Stimulated activated CD4-positive, alpha-beta T cell treated with anti-CD3 and anti-CD28 coated beads, Interleukin-1b, Interleukin-23, amount 100 ng/mL, for 1 hour (primary cell): ENCODE measurements at places on chromosomes 4 and X.

DNA sequence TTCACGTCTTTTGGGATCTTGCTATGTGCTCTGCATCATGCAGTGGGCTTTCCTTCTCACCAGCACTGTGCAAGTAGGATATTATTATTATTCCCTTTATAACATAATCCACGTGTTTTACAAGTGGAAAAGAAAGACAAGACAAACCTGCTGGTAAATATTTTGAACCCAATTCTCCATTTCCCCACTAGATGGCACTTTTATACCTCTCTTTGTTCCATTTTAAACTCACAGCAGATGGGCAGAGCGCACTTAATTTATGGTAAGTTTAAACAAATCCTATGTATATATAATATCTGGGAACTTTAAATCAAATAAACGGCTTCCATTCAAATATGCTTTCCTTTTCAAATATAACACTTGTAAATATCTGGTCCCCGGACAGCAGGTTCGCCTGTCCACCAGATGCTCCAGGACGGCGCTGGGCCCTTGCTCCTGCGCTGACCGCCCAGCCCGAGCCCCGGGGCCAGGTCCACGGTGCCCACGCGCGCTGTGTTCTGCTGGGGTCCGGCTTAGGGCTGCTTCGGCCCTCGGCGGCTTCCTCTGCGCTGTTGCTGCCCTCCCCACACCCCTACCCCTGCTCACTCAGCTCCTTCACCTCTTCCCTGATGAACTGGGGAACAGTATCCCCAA is 31.1 kb downstream of the F11 start:
- DNase-seq: no peak

GRCh38 chr4:10157478-10158332 is 41.1 kb upstream of the WDR1 start:
- DNase-seq: no peak

GRCh38 chrX:72282302-72282701 is 5.3 kb upstream of the RPS4X start:
- no peak for DNase-seq

- DNase-seq: no peak
Measured at GRCh38 chrX:20015422-20015821, 24.6 kb upstream of the BCLAF3 start.

DNA sequence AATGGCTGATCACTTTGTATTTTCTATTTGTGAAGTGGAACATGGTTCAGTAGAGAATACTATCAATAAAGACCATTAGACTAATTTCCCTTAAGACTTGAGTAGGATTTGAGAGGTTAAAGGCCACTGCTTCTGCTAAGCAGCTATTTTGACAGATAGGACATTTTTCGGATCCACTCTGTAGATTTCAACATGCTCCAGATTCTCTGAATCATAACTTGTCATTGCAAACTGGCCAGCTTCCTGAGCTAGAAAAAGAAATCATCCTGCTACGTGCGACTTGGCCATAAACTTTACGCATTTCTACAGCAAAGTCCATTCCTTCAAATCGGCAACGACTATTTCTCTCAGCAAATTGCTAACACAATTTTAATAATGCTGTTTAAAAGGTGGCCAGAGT is 55.2 kb downstream of the MGST2 start:
- DNase-seq: no peak

GRCh38 chr4:145530662-145531061 is 49.0 kb downstream of the SMAD1 start:
- DNase-seq: no peak

- no peak for DNase-seq
Measured at GRCh38 chr4:86098691-86099090, 261.2 kb downstream of the MAPK10 start.

DNA sequence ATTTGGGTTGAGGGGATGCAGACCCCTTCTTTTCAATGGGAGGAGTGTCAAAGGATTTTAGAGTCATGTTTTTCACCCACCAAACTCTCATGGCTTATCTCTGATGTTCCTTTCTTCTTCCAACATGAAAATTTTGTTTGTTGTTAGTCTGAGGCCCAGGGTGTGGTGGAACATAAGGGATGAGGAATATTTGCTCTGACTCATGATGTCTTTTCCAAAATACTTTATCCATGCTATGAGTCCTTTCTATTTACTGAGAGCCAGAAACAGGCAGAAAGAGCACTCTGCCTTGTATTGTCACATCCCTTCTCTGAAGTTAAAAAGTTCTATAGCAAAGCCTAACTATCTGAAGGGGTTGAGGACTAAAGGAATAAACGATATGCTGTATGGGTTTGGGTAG is 61.6 kb upstream of the GYPA start:
- DNase-seq: no peak

DNA sequence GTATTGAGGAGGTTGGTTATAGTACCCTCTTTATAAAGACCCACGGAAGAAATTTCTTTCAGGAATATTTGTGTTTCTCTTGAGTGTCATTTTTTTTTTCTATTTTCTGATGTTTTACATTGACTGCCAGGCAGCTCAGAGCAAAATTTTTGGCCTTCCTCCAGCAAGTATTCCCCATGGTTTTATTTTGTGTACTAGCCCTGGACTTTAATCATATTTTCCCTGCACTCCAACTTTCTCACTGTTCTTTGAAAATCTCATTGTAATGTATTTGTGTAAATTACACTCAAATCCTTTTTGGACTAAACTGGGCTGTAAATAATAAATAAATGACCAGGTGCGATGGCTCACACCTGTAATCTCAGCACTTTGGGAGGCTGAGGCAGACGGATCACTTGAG is 45.6 kb upstream of the USP46 start:
- no peak for DNase-seq

GRCh38 chrX:15475021-15475420 is 18.1 kb downstream of the PIR start:
- DNase-seq: no peak

GRCh38 chrX:77771601-77772000 is 14.4 kb downstream of the ATRX start:
- no peak for DNase-seq

- no peak for DNase-seq
Measured at GRCh38 chr4:124807421-124807820, 94.9 kb upstream of the ANKRD50 start.

DNA sequence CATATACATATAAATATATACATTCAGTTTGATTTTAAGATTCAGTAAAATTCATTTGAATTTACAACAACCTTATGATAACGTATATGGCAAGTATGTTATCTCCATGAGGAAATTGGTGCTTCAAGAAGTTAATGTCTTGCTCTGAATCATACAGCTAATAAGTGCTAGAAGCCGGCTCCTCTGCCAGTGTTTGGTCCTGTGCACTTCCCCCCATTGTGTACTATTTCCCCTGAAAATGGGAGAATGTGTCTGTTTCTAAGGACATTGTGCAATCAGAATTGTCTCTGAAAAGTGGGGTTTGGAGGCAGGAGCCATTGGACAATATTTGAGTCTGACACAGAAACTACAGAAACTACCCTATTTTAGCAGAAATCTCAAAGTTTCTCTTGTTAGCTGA is 135.9 kb downstream of the CPE start:
- DNase-seq: no peak

GRCh38 chr4:164169591-164169990 is 584.3 kb upstream of the SMIM31 start:
- DNase-seq: no peak

- DNase-seq: no peak
Measured at GRCh38 chrX:24175276-24175675, 25.7 kb downstream of the ZFX start.

DNA sequence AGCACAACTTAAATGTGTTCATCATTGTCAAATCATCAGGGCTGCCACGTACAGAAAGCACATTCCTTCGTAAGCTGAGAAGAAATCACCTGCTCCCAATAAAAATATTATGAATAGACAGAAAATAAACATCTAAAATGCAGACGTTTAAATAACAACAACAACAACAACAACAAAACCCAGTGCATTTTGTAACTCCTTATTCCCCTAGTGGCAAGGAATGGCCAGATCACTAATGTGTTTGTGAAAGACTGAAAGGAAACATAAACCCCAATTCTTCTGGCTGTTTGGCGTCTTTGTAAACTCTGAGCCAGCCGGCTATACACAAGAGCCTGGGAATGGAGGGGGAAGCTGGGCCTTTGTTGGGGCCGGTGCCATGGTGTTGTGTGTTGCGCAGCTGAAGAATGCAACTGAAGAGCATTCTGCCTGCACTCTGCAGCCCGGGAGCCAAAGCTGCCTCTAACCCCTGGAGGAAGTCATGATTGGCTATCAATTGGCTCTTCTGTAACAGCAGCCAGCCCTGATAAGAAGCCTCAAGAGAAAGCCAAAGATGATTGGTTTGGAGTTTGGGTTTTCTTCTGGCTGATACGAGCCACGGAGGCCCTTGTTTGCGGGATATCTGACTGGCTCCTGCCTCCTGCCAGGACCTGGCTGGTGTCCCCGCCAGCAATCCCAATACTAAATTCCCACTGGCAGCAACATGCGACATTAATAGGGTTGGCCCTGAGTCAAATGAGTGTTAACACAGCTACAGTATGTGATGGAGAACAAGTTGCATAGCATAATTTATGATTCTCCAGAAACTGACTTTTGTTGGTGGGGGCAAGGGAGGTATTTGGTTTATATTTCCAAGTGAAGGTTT is 89.7 kb upstream of the TFDP3 start:
- DNase-seq: no peak

DNA sequence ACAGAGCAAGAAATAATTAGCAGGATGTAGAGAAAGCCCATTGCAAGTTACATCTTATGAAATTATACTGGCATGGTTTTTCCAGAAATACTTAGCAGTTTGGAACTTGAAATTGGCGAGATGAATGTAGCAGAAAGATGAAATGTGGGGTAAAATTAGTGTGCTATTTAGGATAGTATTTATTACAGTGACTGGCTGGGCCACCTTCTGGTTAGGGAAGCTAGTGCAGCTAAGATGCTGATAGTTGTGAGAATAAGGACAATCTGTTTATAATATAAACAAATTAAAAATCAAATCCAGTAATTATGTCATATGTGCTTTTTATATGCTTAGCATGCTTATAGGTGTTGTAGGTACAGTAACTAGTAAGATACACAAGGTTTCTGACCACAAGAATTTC is 74.8 kb downstream of the IL15 start:
- no peak for DNase-seq

- DNase-seq: no peak
Measured at GRCh38 chr4:184384056-184384809, 90.1 kb downstream of the IRF2 start.

DNA sequence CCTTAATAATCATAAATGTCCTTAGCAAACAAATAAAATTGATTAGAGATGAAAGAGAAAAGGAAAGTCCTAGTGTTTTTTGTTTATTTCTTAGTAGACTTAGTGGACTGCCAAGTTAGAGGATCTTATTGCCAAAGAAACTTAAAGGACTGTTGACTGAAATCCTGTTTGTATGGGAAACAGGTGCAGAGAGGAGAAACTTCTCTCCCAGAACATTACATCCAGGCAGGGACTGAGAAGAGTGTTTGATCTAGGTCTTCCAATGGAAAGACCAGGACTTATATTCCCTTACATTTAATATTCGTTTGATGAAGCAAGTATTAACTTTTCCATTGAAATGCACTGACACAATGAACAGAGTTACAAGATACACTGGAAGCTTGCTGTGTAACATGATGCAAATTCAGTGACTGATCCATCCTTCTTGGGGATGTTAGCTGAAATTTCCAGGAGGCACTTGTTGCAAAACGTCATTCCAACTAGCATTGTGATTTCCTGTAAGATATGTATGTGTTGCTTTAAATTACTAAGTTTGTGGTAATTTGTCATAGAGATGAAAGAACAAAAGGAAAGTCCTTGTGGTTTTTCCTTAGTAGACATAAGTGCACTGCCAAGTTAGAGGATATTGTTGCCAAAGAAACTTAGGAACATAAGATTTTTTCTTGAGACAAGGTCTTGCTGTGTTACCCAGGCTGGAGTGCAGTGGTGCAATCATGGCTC is 505.6 kb downstream of the STIM2 start:
- no peak for DNase-seq

GRCh38 chr4:57425610-57426009 is 315.4 kb upstream of the IGFBP7 start:
- DNase-seq: no peak

GRCh38 chrX:65821721-65822496 is 154.5 kb downstream of the MSN start:
- DNase-seq: peak; percentile 8

DNA sequence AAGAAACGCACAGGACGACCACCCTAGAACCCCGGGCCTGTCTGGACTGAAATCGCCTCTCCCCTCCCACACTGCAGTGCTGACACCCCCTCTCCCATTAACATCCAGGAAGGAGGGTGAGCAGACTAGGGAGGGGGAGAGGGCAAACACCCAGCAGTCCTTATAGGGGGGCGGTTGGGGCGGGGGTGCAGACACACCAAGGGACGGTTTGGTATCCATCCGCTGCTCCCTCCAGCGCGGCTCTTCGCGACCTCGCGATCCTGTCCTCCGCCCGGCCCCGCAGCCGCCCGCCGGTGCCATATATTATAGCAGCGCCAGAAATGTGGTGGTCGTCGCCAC is 411 bp upstream of the GPRASP1 start:
- no peak for DNase-seq

DNA sequence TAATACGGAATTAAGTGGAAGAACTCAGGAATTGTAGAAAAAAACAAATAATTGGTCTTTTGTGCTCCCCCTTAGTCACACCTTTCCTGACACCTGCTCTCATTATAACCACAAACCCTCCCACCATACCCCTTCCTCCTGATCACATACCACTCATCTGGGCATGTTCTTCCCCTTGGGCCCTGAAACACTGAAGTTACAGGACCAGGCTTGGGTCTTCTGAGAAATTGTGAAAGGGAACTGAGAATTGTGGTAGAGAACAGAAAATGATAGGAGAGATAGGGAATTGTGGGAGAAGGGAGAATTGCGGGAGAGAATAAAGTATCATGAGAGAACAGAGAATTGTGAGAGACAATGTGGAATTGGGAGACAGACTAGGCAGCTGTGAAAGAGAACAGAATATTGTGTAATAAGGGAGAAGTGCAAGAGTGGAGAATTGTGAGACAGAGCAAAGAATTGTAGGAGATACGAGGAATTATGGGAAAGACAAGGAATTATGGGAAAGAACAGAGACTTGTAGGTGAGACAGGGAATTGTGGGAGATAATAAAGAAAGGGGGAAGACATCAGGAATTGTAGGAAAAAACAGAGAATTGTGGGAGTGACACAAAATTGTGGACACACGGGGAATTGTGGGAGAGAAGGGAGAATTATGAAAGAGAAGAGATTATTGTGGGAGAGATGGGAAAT is 2.7 kb upstream of the HCCS start:
- no peak for DNase-seq
